ENCODE measurements at places on chromosomes 6 and 20. TPM values are rescaled to one million over a fixed set of nuclear protein-coding genes. Genes with fewer than 3 reads are reported as not detected.

Gene PSMB8
- total RNA-seq, result 31.6 TPM

GRCh38 chr20:20331156-20331555, 36.7 kb upstream of the INSM1 start:
- DNase-seq, result no peak

Gene ADIG
- not detected for total RNA-seq

- DNase-seq, result no peak
Measured at GRCh38 chr20:22098511-22098910, 393.0 kb downstream of the PAX1 start.

Gene UTRN
- total RNA-seq, result 58.3 TPM

GRCh38 chr20:63351811-63352591, 9.1 kb downstream of the CHRNA4 start:
- DNase-seq, result no peak

GRCh38 chr20:63457737-63458136, 14.7 kb downstream of the KCNQ2 start:
- DNase-seq, result peak; percentile 81

Gene BTNL2
- total RNA-seq, result not detected

GRCh38 chr20:16701296-16701695, 28.5 kb upstream of the SNRPB2 start:
- DNase-seq, result peak; percentile 58

GRCh38 chr20:62733891-62734290, 25.3 kb downstream of the NTSR1 start:
- DNase-seq, result no peak

GRCh38 chr6:161832622-161833021, 558.8 kb upstream of the AGPAT4 start:
- no peak for DNase-seq

- DNase-seq, result no peak
Measured at GRCh38 chr6:7918403-7918802, 7.8 kb upstream of the TXNDC5 start.

- DNase-seq, result peak; percentile 80
Measured at GRCh38 chr6:106037060-106037459, 49.1 kb upstream of the PRDM1 start.

- no peak for DNase-seq
Measured at GRCh38 chr6:168927026-168927425, 326.6 kb downstream of the THBS2 start.

Gene NRSN1
- not detected for total RNA-seq

- no peak for DNase-seq
Measured at GRCh38 chr6:130107710-130108109, 89.3 kb downstream of the L3MBTL3 start.

- peak; percentile 15 for DNase-seq
Measured at GRCh38 chr20:35979544-35979943, 11.2 kb downstream of the CNBD2 start.
